ENCODE measurements at places on chromosomes 2 and 18. TPM values are rescaled to one million over a fixed set of nuclear protein-coding genes. Genes with fewer than 3 reads are reported as not detected.

The MTLN gene
- 107 TPM for polyA plus RNA-seq

The ATP6V1B1 gene
- polyA plus RNA-seq = 2.5 TPM

The CHST9 gene
- not detected for polyA plus RNA-seq

The ASXL3 gene
- not detected for polyA plus RNA-seq

The FAM110C gene
- 0.08 TPM for polyA plus RNA-seq

The LOXL3 gene
- 0.27 TPM for polyA plus RNA-seq

The FAM237A gene
- polyA plus RNA-seq = not detected

The LIMS2 gene
- 5.6 TPM for polyA plus RNA-seq

The ELOA2 gene
- not detected for polyA plus RNA-seq

The SCN1A gene
- not detected for polyA plus RNA-seq

The CIDEA gene
- polyA plus RNA-seq = not detected
